ENCODE measurements at places on chromosomes 2 and 18.

- no peak for DNase-seq
These were observed 30.9 kb upstream of the KCMF1 start for GRCh38 chr2:84940088-84940470.

DNA sequence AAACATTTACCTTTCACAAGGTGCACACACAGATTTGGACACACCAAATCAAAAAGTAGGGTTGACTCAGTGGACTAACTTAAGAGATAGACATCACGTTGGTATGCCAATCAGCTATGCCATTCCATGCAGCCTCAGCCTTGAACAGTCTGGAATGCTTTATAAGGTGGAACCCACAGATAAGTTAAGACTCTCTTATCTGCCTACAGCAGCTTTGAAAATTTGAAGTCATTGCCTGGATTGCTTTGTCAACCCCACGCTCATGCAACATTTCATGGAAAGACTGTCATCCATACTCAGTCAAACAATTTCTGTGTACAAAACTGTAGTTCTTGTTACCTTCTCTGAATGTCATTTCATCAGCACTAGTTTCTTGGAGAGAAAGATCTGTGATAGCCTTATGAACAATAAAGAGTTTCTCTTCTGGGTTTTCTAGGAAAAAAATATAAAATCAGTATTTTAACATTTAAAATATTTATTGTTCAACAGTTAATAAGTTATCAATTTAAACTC, 1.2 kb downstream of the ERMN start:
- no peak for DNase-seq

- DNase-seq, result no peak
These were observed 376.9 kb downstream of the RND3 start for GRCh38 chr2:150110548-150110947.

GRCh38 chr2:237279012-237279768, 134.8 kb downstream of the COL6A3 start:
- DNase-seq, result no peak

- no peak for DNase-seq
These were observed 102.2 kb downstream of the OSBPL6 start for GRCh38 chr2:178296394-178297090.

DNA sequence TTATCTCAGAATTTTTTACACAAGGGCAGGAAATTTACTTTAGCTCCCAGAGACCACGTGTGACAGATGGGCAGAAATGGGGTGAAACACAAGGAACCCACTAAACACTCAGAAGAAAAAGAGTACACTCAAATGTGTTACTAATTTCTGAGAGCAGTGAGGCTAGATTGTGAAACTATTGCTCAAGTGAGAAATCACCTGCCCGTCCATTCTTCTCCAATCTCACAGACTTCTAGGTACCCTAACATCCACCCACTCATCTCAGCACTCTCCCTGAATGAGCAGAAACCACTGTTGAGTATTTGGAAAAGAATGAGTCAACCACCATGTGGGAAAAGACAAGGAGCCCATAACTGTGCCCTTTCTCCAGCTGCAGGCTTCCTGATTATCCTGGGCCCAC, 293.0 kb upstream of the CDH2 start:
- no peak for DNase-seq

- no peak for DNase-seq
These were observed 11.1 kb upstream of the CUL3 start for GRCh38 chr2:224596289-224596688.

DNA sequence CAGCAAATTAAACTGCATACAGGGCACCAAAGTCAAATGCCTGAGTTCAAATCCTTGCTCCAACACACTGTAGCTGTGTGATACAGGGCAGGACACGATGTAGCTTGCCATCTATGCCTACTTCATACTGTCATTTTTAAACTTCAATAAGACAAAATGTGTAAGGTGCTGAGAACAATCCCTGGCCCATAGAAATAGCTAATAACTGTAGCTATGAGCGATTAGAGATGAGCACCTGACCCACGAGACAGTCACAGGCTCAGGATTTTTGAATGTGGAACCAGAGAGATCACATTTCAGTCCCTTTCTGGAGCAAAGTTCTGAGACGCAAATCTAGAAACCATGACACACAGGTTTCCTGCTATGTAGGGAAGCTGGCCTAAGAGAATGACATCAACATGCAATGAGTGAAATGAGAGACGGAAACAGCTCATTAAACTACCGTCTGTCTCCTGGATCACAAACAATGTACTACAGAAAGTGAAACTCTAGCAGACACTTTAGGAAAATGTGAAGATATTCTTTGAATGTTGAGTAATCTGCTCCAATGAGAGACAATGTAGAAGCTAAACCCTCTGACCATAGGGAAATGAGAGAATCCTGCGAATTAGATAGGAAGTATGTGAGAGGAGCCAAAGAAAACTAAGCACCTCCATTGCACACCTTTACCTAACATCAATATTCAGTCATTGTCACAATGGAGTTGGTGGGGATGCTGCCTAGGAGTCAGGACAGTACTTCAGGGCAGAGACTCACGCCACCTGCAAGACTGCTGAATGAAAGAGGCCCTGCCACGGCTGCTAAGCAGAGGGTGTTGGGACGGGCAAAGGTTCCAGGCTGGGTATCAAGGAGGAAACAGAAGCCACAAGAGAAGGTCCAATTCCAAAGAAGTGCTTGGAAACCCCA, 25.5 kb downstream of the B4GALT6 start:
- no peak for DNase-seq

- DNase-seq, result no peak
These were observed 21.6 kb downstream of the INPP5D start for GRCh38 chr2:233081731-233082221.

DNA sequence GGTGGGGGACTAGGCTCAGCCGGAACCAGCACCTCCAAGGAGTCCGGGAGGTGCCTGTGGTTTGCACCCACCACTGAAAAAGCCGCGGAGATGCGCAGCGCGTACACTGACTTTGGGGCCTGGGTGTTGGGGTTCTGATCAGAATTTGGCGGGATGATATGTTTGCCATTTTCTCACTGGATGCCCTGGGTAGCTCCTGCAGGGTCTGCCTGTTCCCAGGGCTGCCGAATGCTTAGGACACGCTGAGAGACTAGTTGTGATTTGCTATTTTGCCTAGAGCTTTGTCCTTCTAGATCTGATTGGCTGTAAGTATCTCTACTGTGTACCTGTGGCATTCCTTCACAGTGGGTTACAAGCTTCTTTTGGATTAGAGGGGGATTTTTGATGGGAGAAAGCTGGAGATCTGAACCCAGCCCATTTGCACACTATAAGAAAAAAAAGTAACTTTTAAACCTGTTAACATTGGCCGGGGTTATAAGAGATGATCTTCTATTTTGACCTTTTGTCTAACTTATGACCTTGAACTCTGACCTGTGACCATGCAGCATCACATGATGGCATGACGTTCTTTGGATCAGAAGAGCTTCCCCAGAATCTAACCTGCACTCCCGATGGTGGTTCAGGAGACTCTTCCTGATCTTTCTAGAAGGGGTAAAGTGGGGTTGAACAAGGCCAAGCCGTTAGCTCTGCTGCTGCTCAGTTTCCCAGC, 1.6 kb downstream of the KCNE4 start:
- DNase-seq, result no peak

DNA sequence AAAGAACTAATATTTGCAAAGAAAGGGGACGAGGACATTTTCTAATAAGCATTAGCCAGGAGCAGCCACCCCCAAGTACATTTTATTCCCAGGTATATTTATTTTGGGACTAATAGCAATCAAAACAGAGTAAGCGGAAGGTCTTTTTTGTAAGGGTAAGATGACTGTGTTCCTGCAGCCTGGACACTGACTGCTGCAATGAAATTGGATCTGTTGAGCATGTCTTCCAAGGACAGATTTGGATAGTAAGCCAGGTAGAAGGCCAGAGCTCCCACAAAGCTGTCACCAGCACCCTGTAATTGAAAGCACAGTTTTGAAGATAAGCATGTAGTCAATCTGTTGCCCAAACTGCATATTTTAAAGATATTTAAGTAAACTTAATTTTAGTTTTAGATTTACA, 10.0 kb downstream of the MRPL33 start:
- DNase-seq, result no peak

DNA sequence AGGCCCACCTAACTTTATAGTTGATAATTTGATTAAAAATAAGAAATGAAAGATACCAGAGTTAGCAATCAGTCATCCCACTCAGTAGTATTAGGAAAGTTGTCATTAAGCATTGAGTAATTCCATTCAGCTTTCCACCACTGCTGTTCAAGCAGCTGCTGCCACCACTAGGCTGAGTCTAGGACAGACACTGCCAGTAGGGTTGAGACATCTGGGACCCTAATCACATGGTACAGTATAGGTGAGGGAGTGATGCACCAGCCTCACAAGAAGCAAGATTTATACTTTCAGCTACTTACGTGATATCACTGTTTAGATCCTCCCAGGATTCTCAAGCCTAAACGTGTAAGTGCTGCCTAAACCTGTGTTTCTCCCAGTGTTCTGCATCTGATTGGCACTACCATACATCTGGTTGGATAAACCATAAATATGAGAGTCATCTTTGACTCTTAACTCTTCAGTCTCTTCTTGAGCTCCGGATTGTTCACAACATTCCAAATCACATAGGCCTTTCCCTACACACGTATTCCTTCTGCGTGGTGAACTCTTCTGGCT, 3.2 kb downstream of the UBXN4 start:
- DNase-seq, result peak; percentile 53

DNA sequence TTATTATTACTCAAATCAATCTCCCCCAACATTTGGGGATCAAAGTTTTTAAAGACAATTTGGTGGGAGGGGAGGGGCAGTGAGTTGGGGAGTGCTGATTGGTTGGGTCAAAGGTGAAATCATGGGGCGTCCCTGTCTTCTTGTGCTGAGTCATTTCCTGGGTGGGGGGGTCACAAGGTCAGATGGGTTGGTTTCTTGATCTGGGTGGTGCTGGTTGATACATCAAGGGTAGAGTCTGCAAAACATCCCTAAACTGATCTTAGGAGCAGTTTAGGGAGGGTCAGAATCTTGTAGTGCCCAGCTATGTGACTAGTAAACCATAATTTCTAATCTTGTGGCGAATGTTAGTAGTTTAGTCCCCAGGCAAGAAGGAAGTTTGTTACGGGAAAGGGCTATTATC, 67.4 kb downstream of the MOGAT1 start:
- DNase-seq, result no peak

DNA sequence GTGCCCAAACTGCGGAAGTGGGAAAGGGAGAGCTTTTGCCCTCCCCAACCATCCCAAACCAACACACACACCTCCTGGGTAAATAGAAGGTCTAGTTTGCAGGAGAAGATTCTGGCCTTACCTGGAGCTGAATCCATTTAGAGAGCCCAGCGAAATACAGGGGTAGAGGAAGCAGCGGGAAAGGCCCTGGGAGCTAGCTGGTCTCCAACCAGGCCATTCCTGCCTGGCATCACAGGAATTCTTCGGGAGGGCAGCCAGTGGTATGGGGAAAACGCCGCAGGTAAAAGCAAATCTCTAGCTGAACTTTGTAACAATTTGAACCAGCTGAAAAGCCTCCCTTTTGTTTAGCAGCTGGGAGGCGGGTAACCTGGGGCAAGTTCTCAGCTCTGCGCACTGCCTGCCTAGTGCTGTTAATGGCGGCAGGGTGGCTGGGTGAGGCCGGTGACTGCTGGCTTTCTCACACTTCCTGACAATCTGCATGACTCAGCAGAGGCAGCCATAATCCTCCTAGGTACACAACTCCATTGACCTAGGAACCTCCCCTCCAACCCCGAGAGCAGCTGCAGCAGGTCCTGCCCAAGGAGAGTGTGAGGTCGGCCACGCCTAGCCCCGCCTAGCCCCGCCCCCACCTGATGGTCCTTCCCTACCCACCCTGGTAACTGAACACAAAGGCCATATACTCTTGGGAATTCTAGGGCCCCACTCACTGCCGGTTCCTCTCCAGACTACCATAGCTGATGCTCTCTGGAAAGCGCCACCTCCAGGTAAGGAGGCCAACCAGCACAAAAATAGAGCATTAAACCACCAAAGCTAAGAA, 483.8 kb upstream of the REG3G start:
- no peak for DNase-seq

GRCh38 chr2:159872353-159872752, 74.3 kb upstream of the CD302 start:
- no peak for DNase-seq

GRCh38 chr2:118431165-118431517, 342.9 kb downstream of the INSIG2 start:
- DNase-seq, result no peak

- no peak for DNase-seq
These were observed 7.7 kb upstream of the ST8SIA5 start for GRCh38 chr18:46764586-46764985.

- no peak for DNase-seq
These were observed 218.0 kb downstream of the LOXHD1 start for GRCh38 chr18:46439037-46439436.

GRCh38 chr2:220552790-220553535, 925.5 kb downstream of the SLC4A3 start:
- no peak for DNase-seq

DNA sequence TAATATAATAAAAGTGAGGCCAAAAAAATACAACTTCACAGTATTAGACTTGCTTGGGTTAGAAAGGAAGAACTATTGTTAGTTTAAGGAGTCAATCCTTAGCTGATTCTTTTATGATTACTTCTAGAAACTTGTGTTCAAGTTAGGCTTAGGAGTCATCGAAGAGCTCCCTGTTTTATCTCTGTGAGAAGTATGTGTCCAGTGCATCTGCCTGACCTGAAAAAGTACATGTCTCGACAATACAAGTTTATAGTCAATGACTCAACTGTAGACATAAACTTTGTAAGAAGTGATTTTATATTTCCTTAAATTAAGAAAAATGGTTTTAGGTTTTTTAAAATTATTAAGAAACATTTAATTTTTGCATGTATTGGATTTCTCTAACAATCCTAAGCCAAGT, 571.2 kb downstream of the ZEB2 start:
- no peak for DNase-seq

DNA sequence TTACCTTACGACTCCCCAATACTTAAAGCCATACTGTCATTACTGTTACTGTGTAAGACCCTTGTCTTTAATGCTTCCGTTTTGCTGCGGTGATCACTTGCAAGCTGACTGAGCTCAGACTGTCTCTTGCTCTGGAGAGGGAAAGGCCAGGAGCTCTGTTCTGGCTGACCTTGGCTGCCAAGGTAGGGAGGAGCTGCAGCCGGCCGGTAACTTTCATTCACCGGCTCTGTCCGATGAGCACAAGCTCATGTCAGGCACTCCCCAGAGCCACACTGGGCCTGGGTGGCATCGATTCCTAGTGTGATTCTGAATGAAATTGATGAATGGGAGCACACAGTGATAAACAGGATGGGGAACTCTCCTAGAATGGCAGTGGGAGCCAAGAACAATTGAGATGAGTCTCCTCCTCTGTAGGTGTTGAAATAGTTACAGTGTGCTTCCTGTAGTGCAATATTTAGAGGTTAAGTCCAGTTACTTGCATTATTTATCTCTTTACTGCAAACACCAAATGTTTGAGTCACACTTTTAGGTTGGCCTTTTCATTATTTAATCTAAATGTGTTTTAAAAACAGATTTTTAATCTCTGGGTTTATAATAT, 100.9 kb downstream of the ATP9B start:
- no peak for DNase-seq

DNA sequence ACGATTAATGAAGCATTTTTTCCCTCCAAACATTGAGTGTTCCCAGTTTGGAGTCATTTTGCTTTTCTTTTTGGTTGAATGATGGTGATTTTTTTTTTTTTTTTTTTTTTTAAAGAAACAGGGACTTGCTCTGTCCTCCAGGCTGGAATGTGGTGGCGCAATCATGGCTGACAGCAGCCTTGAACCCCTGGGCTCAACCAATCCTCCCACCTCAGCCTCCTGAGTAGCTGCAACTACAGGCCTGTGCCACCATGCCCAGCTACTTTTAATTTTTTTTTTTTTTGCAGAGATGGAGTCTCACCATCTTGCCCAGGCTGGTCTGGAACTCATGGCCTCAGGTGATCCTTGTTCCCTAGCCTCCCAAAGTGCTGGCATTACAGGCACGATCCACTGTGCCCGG, 46.2 kb downstream of the IMPA2 start:
- DNase-seq, result no peak
